M059J (cell line): ENCODE measurements at places on chromosomes 3 and 15.

GRCh38 chr3:15345608-15346137, 13.3 kb upstream of the SH3BP5 start:
- DNase-seq: no peak

DNA sequence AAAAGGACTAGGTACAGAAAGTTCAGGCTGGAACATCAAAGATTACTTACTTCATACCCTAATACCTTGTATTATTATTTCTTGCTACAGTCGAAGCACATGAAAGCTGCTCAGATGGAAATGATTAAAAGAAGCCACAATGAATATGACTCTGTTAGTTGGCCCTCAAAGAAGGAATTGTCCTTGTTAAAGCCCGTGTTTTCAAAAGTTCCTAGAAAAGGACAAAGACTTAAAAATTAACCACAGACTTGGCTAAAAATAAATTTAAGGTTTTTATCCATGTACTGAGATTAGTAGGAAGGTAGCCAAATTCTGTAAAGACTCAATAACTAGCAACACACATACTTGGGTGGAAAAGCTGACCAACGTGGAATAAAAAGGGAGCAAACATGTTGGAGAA, 251.0 kb upstream of the RARB start:
- DNase-seq: no peak

DNA sequence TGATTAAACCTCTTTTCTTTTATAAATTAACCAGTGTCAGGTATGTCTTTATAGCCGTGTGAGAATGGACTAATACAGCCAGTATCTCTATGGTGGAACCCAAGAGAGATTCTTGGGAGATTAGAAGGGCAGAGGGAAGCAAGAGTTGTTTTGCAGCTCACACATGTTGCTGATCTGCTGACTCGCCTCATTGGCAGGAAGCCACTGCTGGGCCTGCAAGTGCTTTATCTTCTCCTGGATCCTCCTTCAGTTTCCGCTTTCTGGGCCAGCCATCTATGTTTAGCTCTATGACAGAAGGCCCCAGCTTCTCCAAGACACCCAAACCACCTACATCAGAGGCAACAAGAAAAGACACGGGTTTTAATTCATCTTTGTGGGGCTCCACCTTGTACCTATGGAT, 23.4 kb upstream of the GALNT15 start:
- DNase-seq: peak; percentile 76

- no peak for DNase-seq
Measured at GRCh38 chr3:64694114-64694513, 6.3 kb upstream of the ADAMTS9 start.

GRCh38 chr3:58307639-58308215, 1.4 kb downstream of the HTD2 start:
- peak; percentile 45 for DNase-seq

GRCh38 chr15:78107471-78107870, 15.1 kb downstream of the SH2D7 start:
- DNase-seq: no peak

DNA sequence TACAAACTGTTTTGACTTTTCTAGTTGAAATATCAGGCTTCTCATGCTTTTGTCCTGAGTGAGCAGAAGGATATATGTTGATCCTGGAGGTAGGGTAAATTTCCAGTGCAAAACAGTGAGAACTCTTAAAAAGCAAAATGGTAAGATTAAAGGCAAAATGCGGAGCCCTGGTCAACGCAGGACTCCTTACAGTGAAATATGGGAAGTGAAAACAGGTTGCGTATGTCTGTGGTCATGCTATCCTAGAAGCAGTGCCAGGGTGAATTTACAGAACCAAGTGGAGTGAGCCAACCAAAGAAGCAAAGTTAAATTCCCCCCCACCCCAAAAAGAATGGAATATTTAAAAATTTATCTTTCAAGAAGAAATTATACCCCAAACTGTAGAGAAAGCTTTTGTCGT, 256.4 kb downstream of the NR2F2 start:
- no peak for DNase-seq

- peak; percentile 95 for DNase-seq
Measured at GRCh38 chr3:15797642-15798303, at the start of gene ANKRD28. Gene ANKRD28 (minus strand): TSS chr3:15797979. CDS start chr3:15796521, 1,458 bp downstream.

DNA sequence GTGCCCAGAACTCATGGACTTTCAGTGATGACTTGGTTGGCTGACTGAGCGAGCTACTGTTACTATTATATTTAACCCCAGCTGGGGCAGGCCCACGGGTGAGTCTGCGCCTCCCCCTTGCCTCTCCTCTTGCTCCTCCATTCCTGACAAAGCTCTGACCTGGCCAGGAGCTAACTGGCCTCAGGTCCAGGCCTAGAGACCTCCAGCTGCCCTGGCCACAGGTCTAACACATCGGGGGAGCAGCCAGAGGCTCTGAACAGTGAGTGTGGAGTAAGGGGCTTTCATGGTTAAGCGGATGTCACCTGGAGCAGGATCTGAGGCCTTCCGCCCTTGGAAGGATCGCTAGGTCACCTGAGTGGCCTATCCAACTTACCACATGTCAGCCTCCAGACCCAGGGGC, 96.3 kb upstream of the HERC1 start:
- DNase-seq: no peak

DNA sequence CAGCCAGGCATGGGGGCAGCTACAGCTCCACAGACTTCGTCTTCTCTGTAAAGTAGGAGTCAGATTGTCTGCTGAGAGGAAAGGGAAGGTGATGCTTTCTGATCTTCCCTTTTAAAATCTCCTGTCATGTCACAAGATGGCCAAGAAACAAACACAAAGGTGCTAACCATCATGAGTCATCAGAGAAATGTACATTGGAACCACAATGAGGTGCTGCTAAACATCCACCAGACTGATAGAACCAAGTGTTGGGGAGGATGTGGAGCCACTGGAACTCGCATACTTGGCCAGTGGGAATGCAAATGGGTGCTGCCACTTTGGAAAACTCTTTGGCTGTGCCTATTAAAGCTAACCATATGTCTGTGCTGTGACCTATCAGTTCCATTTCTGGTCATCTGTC, 268.8 kb downstream of the SLCO3A1 start:
- DNase-seq: no peak

DNA sequence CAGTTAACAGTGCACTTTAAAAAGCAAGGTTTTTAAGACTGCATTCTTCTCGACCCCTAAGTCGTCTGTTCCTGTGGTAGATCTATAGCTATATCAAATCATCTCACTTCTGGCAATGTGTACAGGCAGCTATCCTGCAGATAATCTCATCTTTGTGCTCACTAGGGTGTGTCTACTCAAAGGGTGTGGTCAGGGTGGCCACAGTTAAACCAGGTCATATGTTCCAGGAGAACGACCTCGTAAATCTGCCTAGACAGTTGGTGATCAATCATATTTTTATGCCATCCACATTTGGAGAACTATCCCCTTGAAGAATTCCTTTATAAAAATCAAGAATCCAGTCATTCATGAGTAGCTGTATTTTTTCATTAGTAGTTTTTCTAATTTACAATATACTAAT, 3.0 kb downstream of the VEPH1 start:
- DNase-seq: no peak

- no peak for DNase-seq
Measured at GRCh38 chr3:132622148-132622547, 25.1 kb downstream of the ACKR4 start.

DNA sequence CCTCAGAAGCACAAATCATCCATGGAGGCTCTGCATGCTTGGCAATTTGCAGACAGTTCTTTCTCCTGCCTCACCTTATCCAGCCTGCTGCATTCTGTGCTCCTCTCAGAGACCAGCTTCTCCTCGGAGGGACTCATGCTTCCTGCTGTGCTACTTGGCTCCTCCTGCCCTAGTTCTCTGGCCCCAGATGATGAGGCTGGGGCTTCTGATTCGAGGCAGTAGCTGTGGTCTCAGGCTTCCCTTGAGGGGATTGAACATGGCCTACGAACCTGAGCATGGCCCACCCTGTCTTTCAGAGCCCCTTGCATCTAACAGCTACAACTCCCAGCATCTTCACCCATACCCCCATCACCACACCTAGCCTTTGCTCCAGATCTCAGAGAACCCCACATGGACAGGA, 6.7 kb downstream of the VIPR1 start:
- DNase-seq: no peak

DNA sequence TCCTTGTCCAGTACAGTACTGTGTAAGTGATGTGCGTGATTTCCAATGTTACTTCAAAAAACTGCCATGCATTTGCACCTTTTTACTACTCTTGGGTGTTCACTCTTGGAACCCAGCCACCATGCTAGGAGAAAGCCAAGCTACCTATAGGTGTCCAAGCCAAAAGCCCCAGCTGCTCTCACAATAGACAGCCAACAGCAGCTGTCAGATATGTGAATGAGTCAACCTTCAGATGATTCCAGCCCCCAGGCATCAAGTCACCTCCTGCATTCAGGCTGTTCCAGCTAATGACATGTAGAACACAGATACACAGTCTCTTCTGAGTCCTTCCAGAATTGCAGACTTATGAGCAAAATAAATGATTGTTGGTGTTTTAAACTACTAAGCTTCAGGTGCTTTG, 417.7 kb upstream of the TGFBR2 start:
- peak; percentile 76 for DNase-seq

- no peak for DNase-seq
Measured at GRCh38 chr3:77699125-77699691, 659.3 kb downstream of the ROBO2 start.

GRCh38 chr15:48493084-48493762, 152.3 kb downstream of the FBN1 start:
- peak; percentile 91 for DNase-seq

- DNase-seq: peak; percentile 26
Measured at GRCh38 chr3:104132566-104133403, 1233.9 kb upstream of the ALCAM start.

DNA sequence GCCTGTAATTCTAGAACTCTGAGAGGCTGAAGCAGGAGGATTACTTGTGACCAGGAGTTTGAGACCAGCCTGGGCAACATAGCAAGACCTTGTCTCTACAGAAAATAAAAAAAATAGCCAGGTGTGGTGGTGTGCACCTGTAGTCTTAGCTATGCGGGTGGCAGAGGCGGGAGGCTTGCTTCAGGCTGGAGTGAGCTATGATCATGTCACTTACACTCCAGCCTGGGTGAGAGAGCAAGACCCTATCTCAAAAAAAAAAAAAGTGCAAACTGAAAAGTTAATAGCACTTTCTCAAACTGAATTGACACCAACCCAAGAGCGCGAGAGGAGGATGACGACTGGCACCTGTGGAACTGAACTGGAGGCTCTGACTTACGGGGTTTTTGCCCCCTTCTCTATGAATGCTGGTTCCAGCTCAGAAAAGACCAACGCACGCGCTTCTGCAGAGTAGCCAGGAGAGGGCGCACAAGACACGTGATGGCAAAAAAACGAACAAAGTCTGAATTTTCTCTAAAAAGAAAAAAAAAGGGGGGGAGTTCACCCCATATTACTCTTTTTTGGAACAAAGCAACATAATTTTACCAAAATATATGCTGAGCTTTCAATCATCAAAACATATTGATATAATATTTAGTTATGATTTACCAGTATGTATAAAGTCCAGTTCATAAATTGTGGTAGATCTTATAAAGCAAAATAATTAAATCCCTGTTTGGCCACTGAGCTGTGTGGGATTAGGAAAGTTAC, 23.7 kb downstream of the CFAP92 start:
- DNase-seq: peak; percentile 39

DNA sequence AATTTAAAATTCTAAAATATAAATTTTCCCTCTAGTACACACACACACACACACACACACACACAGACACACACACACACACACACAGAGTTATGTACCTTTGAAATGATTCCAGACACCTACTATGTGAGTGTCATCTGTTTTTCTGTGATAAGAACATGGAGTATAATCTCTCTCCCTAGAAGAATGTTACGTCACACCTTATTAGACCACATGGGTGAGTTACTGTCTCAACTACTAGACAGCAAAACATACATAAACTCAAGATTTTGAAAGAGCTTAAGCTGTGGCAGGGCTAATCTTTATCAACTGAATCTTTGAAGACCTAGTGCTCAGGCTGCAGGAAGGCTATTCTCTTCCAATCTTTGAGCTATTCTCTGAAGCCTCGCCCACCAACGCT, 385.9 kb upstream of the BCHE start:
- DNase-seq: no peak

- no peak for DNase-seq
Measured at GRCh38 chr3:45950131-45950530, 6.9 kb downstream of the CXCR6 start.

DNA sequence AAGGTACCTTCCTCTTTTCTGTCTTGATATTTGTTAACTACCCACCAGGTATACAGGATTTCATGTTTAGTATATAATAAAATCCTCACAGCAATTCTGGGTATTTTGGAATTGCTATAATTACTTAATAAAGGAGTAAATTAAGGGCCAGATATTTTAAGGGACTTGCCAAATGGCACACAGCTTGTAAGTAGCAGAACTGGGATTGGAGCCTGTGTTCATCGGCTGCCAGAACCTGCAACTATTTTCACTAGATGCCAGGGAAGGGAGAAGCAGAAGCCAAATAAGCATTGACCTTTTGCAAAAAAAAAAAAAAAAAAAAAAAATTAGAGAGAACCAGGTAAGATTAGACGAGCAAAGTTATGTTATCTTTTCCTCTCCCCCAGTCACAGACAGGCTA, 683.3 kb upstream of the CADM2 start:
- DNase-seq: no peak

DNA sequence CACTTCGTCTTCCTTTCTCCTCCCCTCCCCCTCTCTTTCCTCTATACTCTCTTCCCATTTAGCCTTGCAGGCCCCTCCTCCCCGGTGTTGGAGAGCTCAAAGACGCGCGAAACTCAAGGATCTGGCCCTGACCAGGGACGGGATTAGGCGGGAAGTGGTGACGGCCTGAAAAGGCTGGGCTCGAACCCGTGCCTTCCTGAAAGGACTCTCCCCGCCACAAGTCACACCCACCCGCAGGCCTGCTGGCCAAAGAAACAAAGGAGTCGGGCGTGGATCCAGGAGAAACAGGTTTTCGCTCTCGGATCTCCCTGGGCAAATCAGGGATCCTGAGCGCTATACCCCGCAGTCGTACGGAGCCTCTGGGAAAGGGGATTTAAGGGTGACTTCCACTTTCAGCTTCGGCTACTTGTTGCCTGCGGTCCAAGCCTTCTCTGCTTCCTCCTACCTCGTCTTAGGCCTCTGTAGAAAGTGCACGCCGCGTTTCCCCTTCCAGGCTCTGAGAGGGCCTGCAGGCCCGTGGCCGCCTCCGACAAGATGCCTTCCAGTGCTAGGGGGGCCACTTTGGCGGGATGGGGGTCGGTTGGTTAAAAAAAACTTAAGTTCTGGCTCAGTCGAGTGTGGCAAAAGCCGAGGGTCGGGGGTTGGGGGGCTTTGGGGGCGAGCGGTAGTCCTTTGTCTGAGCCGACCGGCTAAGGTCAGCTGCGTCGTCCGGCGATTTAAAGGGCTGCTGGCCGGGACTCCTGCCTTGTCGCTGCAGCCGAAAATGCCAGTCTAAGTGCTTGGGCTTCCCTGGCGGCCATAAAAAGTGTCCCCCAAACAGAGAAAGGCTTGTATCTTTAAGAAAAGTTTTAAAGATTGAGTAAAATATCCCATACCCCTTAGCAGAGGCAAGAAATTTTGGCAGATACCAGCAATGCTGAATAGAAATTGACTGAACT, 8.2 kb downstream of the ZIC4 start:
- DNase-seq: no peak

GRCh38 chr3:172687501-172687900, 23.4 kb downstream of the NCEH1 start:
- no peak for DNase-seq

- no peak for DNase-seq
Measured at GRCh38 chr15:66741646-66742045, 39.6 kb downstream of the SMAD6 start.

- no peak for DNase-seq
Measured at GRCh38 chr15:94370206-94370935, 139.0 kb downstream of the MCTP2 start.
